T-helper 2 cell (primary cell): ENCODE measurements at places on chromosomes 1 and 21.

DNA sequence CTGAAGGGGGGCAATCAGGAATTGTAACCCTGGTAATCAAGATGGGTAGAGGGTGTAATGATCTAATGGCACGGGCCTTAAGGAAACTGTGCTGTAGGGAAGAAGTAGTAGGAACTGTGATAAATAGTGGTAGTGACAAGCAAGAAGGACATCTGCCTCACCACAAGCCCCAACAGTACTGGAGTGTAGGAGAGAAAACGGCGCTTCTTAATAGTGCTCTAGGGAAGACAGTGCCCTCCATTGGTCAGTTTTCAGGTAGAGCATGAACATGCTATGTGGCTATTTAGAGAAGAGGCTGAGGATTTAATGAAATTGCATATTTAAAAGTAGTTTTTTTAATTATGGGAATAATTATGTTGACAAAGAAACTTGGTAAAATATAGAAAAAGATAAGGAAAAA, 32.2 kb downstream of the SLC30A7 start:
- DNase-seq: peak; percentile 39

- DNase-seq: no peak
These were observed 230.1 kb downstream of the SRGAP2C start for GRCh38 chr1:121414905-121415304.

- no peak for DNase-seq
These were observed 51.7 kb downstream of the SLC16A1 start for GRCh38 chr1:112904071-112904830.

GRCh38 chr1:69414574-69414973, 153.1 kb upstream of the LRRC7 start:
- DNase-seq: no peak

GRCh38 chr1:54339126-54339525, 67.1 kb downstream of the SSBP3 start:
- DNase-seq: no peak

- no peak for DNase-seq
These were observed 363.6 kb upstream of the C1orf174 start for GRCh38 chr1:4263699-4264098.

- no peak for DNase-seq
These were observed 3.4 kb downstream of the RGS8 start for GRCh38 chr1:182680901-182681567.

DNA sequence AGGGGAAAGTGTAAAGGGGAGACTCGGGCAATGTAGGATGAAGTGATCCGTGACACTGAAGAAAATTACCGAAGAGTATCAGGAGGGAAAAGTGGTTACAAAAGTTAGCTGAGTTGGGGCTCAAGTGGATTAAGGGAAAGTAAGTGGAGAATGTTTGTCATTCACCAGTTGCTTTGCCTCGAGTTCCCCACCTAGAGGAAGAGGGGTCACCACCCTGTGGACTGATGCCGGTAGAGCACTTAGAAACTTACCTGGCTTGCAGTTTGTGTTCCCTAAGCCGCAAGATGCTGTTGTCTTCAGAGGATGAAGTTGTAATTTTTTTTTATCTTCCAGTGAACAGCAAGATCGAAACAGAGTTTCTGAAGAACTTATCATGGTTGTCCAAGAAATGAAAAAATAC, 1.0 kb downstream of the PER3 start:
- DNase-seq: no peak

DNA sequence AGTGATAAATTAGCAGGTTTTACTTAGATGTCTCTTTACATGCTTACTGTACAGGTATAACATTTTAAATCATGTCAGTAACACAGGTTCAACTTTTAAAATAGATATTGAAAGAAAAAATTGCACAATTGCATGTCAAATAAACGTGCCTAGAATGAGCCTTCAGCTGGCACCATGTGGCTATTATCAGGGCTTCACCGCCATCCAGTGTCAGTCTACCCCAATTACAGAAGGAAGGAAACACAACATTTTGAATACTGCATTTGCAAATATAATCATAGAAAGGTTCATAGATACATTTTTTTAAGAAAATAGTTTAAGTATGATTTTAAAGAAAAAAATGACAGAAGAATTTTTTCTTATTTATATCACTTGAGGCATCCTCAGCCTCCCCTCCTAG, 47.5 kb upstream of the SERTAD4 start:
- no peak for DNase-seq

- no peak for DNase-seq
These were observed 77.2 kb upstream of the PPP2R5A start for GRCh38 chr1:212207822-212208520.

DNA sequence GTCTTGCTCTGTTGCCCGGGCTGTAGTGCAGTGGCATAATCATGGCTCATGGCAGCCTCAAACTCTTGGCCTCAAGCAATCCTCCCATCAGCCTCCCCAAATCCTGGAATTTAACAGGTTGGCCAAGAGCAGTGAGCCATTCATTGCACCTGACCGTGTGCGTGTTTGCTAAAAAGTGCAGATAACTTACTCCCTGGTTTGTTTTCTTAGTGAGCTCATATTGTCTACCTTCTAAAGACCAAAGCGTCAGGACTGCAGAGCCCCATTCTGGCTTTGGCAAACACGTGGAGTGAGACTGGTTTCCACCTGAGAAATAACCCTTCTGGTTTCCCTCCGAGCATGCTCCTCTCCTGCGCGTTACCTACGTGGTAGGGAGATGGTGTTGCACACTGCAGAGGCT, 32.2 kb upstream of the CA6 start:
- no peak for DNase-seq

DNA sequence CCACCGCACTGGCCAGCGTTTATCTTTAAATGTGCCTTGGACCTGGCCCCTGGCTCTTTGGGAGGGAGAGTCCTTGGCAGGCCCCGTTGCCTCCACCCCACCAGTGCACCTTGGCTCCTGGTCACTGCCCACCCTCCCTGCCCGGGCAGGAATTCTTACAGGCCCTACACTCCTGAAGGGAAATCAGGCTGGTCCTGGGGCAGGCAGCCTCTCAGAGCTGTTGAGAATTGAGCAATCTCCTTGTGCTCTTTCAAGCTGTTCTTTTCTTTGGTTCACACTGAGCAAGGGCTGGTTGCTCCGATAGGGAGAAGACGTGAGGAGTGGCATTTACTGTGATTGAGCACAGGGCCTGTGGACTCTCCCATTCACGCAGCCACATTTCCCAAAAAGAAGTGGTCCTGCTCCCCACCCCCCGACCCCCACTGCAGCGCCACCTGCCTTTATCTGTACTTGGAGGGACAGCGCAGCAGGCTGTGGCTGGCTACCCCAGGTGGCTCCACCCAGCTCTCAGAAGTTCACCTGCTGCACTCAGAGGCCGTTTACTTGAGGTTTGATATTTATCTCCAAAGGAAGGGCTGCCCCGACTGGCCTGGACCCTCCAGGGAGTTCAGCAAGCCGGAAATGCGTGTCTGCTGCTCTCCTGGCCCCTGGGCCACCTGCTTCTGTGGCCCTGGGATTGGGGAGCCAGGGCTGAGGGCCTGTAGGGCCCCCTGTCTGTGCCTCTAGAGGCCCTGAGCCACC, 47.8 kb downstream of the SKI start:
- DNase-seq: no peak

DNA sequence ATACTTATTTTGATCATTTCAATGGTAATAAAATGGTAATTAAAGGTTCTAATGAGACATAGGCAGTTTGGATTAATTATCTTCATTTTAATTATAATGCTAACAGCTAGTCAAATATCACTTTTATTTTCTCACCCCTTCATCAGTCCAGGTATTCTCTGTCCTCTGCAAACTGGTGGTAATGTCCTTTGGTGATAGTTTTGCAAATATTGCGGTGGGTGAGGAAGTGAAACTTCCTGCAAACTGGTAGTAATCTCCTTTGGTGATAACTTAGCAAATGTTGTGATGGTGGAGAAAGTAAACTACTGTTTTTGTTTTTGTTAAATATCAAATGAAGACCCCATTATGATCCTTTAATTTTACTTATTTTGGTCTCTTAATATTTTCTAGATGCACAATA, 209.0 kb downstream of the AMY1C start:
- no peak for DNase-seq

- DNase-seq: no peak
These were observed 1.5 kb downstream of the SETDB1 start for GRCh38 chr1:150927624-150928023.

GRCh38 chr1:160412028-160412362, 11.6 kb downstream of the VANGL2 start:
- no peak for DNase-seq

- no peak for DNase-seq
These were observed 25.7 kb upstream of the EPHA8 start for GRCh38 chr1:22537441-22538139.

GRCh38 chr1:199352351-199352750, 675.2 kb upstream of the NR5A2 start:
- no peak for DNase-seq

DNA sequence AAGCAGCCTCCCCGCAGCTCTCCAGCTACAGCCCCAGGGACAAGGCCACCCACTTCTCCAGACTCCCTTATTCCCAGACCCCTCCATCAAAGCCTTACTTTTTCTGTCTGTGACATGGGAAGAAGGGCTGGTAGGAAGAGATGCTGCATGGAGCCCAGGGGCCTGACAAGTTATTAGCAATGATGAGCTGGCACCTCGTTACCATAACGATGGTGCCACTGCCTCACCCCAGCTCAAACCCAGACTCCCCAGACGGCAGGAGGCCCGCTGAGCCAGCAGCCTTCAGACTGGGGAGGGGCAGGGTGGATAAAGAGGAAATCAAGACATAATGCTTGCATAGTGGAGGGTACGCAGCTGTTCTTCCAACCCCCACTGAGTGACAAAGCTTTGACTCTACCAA, 3.3 kb downstream of the DLGAP3 start:
- no peak for DNase-seq

GRCh38 chr1:20059847-20060246, 10.1 kb upstream of the PLA2G5 start:
- no peak for DNase-seq

DNA sequence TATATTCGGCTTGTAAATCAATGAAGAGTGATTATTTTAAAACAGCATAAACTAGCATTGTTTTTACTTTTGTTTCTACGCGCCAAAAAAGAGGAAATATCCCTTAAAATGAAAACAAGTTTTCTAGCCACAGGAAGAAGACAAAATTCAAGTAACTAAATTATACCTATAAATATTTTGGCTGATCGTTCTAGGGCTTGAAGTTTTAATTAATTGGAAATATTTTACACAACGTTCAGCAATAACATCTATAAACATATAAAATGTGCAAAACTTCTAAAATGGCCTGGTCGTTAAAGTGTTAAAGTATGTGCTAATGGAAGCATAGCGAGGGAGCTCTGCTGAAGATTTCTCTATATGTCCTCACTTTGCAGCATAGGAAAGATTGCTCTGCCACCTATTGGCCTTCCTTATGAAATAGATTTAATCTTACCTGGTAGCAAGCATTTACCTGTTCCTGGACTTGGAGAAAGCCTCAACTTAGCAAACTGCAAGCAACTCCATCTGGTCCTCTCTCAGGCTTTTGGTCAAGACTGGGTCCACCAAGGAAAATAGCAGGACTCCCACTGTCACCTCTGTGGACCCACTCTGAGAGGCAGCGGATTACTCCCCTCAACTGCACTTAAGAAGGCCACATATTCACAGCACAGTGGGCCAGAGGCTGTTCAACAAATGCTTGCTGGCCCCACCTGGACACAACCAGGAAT, 351.3 kb upstream of the RUNX1 start:
- no peak for DNase-seq

- DNase-seq: no peak
These were observed 88.7 kb downstream of the WDR4 start for GRCh38 chr21:42790520-42791065.

DNA sequence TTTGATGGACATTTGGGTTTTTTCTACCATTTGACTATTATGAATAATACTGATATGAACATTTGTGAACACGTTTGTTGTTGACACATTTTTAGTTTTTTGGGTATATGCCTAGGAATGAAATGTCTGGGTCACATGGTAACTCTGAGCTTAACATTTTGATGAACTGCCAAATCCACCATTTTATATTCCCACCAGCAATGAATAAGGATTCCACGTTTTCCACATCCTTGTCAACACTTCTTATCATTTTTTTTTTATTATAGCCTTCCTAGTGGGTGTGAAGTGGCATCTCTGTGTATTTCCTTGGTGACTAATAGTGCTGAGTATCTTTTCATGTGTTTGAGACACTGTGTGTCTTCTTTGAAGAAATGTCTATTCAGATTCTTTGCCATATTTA, 67.6 kb downstream of the RASAL2 start:
- DNase-seq: no peak

DNA sequence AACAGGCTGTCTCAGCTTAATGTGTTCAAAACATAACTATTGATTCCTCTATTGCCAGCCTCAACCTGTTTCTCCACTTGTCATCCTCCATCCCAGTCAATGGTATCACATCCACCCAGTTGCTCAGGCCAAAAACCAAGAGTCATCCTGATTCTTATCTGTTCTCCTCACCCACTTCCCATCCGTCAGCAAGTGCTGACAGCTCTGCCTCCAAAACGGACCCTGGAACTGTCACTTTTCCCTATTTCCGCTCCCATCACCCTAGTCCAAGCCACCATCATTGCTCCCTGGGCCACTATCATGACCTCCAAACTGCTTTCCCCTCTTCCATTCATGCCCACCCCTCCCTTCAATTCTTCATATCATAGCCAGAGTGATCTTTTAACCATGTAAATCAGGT, 36.2 kb upstream of the IFFO2 start:
- DNase-seq: no peak

- DNase-seq: no peak
These were observed 11.8 kb downstream of the NHLH2 start for GRCh38 chr1:115829023-115829674.

GRCh38 chr1:152461544-152461943, 47.5 kb upstream of the CRNN start:
- DNase-seq: peak; percentile 22

GRCh38 chr21:39381009-39381408, 32.1 kb upstream of the HMGN1 start:
- DNase-seq: no peak

DNA sequence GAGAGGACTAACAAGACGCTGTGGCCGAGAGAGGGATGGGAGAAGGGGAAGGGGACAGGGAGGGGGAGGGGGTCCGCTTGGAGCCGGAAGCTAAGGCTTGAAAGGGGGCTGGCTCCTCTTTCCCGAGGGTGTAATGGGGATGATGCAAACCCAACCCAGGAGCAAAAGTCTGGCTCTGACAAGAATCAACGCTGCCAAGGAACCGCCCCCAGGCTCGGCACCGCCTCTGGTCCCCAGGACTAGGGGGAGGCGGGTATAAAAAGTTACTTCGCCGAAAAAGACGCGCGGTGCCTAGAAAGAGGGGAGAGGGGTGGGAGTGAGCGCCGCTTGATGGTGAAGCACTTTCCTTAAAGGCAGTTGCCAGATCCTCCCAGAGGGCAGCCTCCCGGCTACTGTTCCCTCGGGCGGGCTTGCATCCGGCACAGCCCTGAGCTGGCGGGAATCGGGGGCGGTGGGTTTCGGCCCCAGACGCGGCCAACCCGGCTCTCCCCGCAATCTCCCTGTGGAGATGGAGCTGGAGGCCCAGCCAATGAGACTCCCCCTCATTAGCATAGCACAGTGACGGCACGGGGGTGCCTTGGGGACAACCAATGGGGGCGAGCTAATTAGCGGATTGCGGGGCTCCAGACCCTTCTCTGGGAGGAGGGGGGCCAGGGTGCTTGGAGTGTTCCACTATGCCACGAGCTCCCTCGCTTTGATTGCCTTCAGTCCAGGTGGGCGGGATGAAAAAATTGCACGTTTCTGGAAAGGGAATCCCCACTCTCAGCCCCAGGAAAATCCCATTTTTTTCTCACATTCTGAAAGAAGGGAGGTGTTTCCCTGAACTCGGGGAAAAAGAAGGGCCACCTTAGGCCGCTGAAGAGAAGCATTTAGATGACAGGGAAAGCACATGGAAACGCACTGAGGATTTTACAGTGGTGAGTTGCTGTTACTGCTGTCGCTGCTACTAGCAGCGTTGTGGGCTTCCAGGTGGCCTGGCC, at the start of gene KCNT2:
KCNT2 (minus strand) TSS at position 51 of the 980 bp plus-strand sequence. CDS start 131 bp downstream, outside the sequence.
- DNase-seq: no peak
